ENCODE measurements at places on chromosomes 16 and 17. TPM values are rescaled to one million over a fixed set of nuclear protein-coding genes. Genes with fewer than 3 reads are reported as not detected.

DNA sequence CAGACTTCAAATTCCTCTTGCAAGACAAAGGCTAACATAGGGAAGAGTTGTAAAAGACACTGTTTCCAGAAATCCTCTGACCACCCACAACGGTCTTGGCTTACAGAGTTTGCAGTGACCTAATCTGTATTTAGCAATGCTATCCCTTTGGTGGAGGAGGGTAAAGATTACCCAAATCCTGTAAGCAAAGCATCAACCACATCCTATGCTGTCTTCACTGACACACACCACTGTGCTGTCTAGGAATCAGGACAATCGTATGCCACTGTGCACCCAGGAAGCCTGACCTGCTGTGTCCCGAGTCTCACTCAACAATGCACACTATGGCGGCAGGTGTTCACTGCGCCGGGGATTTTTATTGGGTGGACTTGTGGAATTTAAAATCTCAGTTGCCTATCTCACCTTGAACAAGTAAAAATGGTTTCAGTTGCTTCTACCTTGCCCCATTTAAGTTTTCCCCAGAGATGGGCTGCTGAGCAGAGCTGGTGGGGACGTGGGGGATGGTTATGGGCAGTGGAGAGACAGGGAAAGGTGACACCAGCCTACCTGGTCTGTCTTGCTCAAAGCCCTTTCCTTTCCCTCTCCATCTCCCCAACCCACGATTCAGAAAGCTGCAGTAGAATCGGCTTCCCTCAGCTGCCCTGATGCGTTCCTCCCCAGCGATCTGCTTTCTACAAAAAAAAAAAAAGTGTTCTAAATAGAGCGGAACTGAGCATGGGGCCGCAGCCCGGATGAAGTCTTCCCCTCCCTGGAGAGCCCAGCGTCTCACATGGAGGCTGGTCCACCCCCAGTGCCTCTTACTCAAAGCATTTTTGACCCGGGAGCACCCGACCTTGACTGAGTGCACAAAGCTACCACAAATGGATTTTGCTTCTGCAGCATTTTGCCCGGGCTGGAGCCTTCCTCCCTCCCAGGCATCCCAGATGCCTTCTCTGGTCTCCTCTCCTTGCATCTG lies 271.5 kb downstream of the SOX9 start:
- no peak for DNase-seq

The CD79B gene
- total RNA-seq = not detected

DNA sequence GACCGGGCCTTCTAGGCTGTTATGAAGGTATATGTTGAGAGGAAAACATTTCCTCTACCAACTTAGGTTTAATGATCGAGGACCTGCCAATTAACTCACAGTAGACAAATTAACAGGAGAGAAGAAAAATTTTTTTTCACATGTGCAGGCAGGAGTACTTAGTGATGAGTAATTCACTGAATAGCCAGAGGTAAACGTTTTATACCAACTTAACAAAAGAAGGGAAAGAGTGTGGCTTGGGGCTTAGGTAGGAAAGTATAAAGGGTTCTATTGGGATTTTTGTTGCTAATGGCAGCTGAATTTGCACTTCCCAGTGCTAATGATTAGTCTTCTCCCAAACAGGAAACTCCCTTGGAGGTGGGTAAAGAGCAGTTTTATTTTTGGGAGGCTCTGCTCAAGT lies 121.6 kb upstream of the HS3ST4 start:
- DNase-seq = peak; percentile 36

GRCh38 chr17:46984892-46985291 lies 5.8 kb upstream of the RPRML start:
- no peak for DNase-seq

DNA sequence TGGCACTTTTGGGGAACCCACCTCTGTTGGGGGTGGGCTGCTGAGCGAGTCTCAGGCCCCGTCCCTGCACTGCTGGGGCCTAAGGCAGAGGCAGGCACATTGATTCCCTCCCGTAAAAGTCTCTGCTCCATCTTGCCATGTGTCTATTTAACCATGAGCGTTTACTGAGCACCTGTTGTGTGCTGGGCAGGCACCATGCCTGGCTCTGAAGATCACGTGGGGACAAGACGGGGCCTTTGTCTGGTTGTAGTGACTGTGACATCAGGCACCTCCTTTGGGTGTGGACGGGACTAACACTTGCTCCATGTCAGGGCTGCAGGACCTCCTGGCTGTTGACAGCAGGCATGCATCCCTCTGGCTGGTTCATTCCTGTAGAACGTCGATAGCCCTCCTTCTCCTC lies 204.7 kb upstream of the CIBAR2 start:
- no peak for DNase-seq

GRCh38 chr17:77320485-77321256 lies 179.9 kb downstream of the SEC14L1 start:
- DNase-seq = no peak

GRCh38 chr17:9792181-9792840 lies 919 bp upstream of the DHRS7C start:
- peak; percentile 54 for DNase-seq

The XAF1 gene
- under 0.01 TPM for total RNA-seq

The PRSS36 gene
- 1.3 TPM for total RNA-seq

The C17orf67 gene
- 0.64 TPM for total RNA-seq

GRCh38 chr17:5065227-5065744 lies 13.0 kb upstream of the ZFP3 start:
- DNase-seq = no peak

The RHBDL3 gene
- not detected for total RNA-seq

DNA sequence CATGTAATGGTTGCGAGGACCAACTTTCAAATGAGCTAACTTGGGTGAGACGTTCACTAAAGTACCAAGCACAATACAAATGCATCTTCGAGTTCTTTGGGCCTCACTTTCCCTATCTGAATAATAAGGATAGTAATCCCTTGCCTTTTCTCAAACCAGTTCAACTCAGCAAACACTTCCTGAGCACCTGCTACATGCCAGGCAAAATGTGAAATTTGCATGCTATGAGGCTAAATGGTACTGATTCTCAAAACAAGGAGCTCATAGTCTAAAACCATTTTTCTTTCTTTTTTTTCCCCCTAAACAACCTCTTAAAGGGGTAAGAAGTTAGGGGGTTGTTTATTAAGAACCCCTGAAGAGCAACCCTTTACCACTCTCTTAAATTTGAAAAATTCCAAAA lies 101.4 kb upstream of the HLF start:
- DNase-seq = no peak

DNA sequence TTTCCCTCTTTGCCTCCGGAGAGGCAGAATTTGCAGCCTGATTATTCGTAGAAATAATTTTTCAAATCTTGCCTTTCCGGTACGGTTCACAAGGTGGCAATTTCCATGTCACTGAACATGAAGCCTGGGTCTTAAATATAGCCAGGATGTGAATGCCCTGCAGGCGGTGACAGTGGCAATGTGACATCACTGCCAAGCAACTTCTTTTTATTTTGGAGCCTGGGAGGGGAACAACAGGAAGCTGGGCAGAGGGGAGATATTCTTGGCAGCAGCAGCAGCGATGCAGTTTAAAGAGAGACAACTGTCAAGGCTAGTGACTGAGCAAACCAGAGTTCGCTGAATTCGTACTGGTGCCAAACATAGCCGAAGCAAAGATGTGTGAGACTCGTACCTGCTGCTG lies 171.1 kb downstream of the SNX29 start:
- no peak for DNase-seq

The PPL gene
- 378 TPM for total RNA-seq

The OR4D1 gene
- not detected for total RNA-seq

The SDK2 gene
- 5.5 TPM for total RNA-seq

The CCL15 gene
- not detected for total RNA-seq

The FCSK gene
- 13.2 TPM for total RNA-seq

GRCh38 chr17:49514071-49514721 lies 19.1 kb downstream of the NGFR start:
- DNase-seq = no peak

GRCh38 chr17:78585006-78585630 lies 7.9 kb upstream of the DNAH17 start:
- DNase-seq = no peak

The CAPNS2 gene
- total RNA-seq = 29.2 TPM

DNA sequence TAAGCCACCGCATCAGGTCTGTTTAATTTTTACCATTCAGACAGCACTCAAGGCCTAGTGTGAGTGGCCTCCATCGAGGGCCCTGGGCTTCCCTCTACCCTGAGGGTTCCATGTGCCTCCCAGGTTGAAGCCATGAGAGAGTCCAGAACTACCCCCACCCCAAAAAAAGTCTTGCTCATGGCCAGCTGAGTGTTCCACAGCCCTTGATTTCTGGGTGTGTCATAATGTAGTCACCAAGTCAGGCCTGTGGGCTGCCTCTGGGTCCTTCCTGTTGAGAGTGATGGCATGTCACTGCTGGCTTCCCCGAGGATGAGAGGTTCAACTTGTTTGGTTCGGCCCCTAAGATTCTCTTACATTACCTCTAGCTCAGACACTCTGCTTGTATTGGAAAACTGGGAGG lies 100.6 kb downstream of the PITPNC1 start:
- peak; percentile 85 for DNase-seq

DNA sequence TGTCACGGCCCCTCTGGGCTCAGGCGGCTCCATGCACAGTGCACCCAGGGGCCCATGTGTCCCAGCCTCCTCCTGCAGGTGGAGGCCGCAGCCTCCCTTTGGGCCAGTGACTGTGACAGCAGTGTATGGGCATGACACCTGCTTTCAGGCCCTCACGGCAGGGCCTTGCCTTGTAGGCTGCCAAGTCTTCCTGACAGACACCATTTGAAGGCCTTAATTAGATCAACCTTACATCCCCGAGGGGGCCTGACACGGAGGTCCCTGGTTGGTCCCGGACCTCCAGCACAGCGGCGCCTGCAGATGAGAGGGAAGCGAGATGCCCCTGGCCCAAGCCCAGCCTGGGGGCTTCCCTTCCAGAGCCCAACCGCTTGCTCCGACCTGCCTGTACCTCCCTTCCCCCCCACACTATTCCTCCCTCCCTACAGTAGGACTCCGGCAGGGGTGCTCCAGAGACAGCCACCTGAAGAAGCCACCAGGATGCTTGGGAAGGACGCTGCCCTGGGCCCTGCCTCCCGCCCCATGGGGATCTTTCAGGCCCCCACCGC lies 31.9 kb downstream of the BAIAP2 start:
- DNase-seq = no peak

GRCh38 chr17:39678340-39679116 lies 9.3 kb downstream of the PGAP3 start:
- DNase-seq = no peak

The TMED6 gene
- 0.13 TPM for total RNA-seq

- peak; percentile 5 for DNase-seq
Observed at GRCh38 chr17:79192503-79193351, 118.1 kb downstream of the ENGASE start.

GRCh38 chr17:50928646-50929045 lies 62.5 kb upstream of the TOB1 start:
- DNase-seq = no peak

GRCh38 chr17:48213797-48214196 lies 106.2 kb downstream of the SNX11 start:
- DNase-seq = no peak

DNA sequence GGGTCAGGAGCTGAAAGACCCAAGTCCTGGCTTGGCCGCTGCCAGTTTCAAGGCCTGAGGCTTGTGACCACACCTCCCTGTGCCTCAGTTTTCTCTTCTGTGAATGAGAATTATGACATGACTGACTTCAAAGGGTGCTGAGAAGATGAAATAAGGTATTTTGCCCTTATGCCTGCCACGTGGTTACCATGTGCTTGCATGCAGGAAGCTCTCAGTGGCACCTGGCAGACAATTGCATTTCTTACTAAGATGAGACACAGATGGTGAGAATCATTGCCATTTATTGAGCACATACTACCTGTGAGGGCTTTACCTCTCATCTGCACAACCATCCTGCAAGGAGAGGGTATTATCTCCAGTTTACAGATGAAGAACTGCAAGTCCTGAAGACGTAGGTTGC lies 69.8 kb downstream of the MRM1 start:
- DNase-seq = no peak

The VAT1L gene
- not detected for total RNA-seq

GRCh38 chr17:30395398-30396022 lies 16.8 kb downstream of the CPD start:
- no peak for DNase-seq

- peak; percentile 58 for DNase-seq
Observed at GRCh38 chr16:81366316-81366932, 51.7 kb downstream of the GAN start.

GRCh38 chr16:30113031-30113710 lies at the start of gene GDPD3:
Gene GDPD3 (minus strand): TSS chr16:30113537. CDS start chr16:30113478, 59 bp downstream.
- no peak for DNase-seq

DNA sequence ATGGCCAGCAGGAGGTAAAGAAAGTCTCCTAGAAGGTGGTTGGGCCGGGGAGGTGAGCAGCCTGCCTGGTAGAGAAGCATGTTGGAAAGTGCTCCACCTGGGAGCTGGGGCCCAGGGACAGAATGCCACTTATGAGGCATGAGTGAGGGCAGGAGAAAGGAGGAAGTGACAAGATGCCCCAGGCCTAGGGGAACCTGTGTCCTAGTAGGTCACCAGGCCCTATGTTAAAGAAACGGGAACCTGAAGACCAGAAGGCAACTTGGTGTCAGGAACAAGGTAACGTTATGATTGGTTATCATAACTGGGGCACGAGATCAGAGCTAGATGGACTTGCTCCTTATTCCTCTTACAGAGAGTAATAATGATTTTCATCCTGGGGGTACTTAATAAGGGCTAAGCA lies 34.3 kb downstream of the PITPNC1 start:
- no peak for DNase-seq

The KRTAP2-1 gene
- total RNA-seq = not detected

DNA sequence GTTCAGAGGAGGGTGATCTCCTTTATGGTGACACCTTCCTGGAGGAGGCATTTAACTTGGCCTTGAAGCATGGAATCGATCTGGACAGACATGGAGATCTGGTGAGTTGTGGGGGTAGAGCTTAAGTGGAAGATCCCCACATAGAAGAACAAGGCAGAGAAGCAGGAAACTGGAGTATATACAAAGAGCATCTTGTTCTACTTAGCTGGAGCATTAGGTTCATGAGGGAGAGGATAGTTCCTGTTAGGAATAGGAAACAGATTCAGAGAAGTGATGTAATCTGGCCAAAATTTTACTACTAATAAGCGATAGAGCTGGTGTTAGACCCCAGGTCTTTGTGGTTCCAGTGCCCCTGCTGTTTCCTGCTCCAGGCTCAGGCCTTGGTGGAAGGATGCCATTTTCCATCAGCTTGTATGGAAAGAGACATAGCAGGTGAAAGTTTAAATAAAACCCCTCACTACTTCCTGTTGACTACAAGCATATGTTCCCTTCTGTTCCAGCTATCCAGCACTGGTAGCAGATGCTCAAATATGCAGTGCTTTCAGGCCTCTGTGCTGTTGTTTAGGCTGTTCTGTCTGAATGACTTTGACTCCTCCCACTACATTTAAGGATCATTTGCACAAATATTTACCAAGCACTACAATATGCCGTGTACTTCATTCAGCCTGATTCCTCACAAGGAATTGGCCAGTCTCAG lies 9.4 kb downstream of the RPAIN start:
- no peak for DNase-seq

- no peak for DNase-seq
Observed at GRCh38 chr17:6098050-6098822, 28.1 kb downstream of the WSCD1 start.

GRCh38 chr17:36901506-36901905 lies 35.8 kb upstream of the LHX1 start:
- DNase-seq = peak; percentile 73

Data from bronchial epithelial cell (primary cell).